ENCODE measurements at places on chromosomes 7 and 10.

DNA sequence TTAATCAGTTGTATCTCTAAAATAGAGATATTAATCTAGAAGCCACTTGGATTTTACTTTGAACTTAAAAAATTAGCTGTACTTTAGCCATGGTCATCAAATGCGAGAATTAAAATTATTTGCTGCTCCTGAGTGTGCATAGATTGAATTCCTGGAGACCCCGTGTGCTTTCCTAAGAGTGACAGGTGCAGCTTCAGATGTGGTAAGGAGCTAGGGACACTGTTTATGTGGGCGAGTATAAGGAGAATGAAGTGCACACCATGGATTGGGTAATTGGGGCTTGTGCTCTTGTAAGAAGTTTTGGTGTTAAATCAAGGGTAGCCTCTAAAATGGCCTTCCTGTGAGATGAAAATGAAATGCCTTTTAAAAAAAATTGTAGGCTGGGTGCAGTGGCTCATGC lies 9.8 kb downstream of the PLCE1 start:
- DNase-seq: no peak

- DNase-seq: no peak
Measured at GRCh38 chr10:133072196-133072595, 15.5 kb upstream of the ADGRA1 start.

GRCh38 chr7:120615703-120616102 lies 242.2 kb downstream of the TSPAN12 start:
- DNase-seq: no peak

GRCh38 chr7:54799792-54800191 lies 40.8 kb upstream of the SEC61G start:
- no peak for DNase-seq

- DNase-seq: no peak
Measured at GRCh38 chr10:26780106-26780792, 80.5 kb downstream of the ABI1 start.

GRCh38 chr7:66845379-66846095 lies 75.5 kb upstream of the TMEM248 start:
- DNase-seq: no peak

DNA sequence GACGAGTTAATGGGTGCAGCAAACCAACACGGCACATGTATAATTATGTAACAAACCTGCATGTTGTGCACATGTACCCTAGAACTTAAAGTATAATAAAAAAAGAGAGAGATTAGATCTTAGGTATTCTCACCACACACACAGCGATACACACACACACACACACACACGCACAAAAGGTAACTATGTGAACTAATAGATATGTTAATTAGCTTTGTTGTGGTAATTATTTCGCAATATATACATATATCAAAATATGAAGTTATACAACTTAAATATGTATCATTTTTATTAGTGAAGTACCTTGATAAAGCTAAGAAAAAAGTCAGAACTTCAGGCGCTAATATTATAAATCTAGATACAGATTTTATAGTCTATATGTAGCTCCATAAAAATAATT lies 849.2 kb downstream of the IPMK start:
- DNase-seq: no peak

GRCh38 chr10:117677239-117677638 lies 134.7 kb downstream of the EMX2 start:
- no peak for DNase-seq

- no peak for DNase-seq
Measured at GRCh38 chr7:130982160-130982638, 248.2 kb upstream of the KLF14 start.

DNA sequence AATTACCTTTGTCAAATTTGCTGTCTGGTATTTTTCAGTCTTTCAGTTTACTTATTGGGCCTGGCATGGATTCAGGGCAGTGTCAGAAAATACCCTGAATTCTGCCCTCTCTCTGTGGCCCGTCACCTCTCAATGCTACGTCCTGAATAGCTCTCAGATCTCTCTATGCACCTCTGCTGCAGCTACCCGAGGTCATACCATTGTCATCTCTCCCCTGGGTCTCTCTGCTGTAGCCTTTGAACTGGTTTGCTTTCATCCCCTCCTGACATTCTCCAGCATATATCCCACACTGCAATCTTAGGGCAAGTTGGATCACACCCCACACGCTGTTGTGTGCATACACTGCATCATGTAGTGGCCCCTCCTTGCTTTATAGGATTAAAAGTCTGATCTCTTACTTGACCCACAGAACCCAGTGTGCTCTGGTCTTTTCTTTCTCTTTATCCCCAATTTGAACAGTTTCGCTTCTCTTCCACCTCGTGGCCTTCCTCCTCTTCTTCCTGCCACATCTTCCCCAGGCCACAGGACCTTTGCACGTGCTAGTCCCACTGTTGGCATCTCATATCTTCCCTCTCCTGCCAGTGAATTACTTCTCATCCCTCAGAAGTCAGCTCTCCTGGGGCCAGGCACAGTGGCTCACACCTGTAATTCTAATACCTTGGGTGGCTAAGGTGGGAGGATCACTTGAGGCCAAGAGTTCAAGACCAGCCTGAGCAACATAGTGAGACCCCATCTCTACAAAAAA lies 372.9 kb downstream of the GALNT17 start:
- no peak for DNase-seq

- DNase-seq: no peak
Measured at GRCh38 chr7:150800581-150801241, at the start of gene TMEM176A. TSS of gene TMEM176A (plus strand) at chr7:150800769. CDS start at chr7:150801551, 782 bp downstream.

DNA sequence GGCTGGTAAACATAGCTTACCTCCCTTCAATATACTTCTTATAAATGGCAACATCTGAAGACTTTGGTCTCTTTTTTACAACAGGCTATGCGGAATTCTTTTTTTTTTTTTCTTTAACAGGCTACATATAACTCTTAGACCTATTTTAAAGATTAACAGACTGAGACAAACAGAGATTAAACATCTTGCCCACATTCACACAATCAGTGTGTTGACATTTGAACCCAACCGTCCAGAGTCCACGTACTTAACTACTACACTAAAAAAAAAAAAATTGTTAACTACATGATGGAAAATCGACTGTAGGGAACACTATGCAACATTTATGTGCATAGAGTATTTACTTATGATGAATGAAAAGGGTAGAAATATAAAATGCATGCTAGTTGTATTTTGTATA lies 298.5 kb downstream of the ELMO1 start:
- DNase-seq: no peak

DNA sequence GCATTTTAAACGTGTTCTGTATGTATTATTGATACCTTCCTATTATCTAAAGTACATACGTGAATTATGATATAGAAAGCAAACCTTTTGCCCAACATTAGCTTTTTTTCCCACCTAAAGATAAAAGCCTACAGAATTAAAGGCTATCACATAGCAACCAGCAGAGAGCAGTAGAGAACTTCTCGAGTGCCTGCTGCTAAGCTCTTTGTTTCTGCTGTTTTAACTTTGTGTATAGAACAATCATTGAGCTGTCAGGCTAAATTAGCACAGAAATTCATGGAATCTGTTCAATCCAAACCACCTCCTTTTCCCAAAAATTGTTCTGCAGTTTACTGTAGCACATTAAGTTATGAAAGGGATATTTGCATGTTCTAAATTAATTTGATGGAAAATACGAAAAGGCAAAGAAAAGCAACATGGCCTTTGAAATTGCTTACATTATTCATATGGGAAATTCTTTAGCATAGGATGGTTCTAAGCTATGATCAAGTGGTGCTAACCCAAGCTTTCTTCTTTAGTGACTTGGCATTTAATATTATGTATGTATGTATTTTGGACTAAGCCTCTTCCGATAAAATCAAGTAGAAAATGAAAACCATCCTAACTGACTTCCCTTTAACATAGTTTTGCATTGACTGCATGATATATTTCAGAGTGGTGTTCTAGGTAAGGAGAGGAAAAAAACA lies 1288.5 kb downstream of the GATA3 start:
- DNase-seq: no peak

Data from dorsolateral prefrontal cortex (tissue), 122 donors.